ENCODE measurements at places on chromosomes 5 and 9.
A peak's percentile ranks its signal among the peaks of the same experiment; 100 is the strongest.

GRCh38 chr9:89654025-89654662 lies 49.3 kb downstream of the GADD45G start:
- H3K27ac ChIP-seq: no peak overlapping the region
- no peaks in the 10 kb centered on the region for H3K27me3 ChIP-seq
- DNase-seq: no peak

DNA sequence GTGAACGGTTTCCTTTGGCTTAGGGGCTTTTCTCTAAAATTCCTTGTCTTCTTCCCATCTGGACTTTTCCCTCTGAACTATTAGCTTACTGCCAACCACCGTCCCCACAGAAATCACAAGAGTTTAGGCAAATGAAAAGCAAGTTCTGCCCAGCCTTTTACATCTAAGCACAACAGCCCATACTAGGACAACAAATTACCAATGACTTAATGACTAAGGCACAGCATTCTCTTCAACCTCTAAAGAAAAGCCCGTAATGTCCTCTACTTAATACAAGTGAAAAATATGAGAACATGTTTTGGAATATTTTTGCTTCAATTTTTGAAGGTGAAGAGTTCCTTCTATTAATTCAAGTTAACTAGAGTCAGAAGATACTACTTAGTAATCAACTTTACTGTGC lies 1.2 kb downstream of the ZBTB5 start:
- no peaks in the 10 kb centered on the region for H3K27me3 ChIP-seq
- no peaks in the 10 kb centered on the region for H3K36me3 ChIP-seq
- no peak for DNase-seq
- H3K27ac ChIP-seq: peak overlapping the region; percentile 99
- H3K4me3 ChIP-seq: peak overlapping the region; percentile 80

- no peak for DNase-seq
- no peak overlapping the region for H3K4me3 ChIP-seq
- H3K27me3 ChIP-seq: no peaks in the 10 kb centered on the region
- H3K36me3 ChIP-seq: no peaks in the 10 kb centered on the region
- no peak overlapping the region for H3K27ac ChIP-seq
Observed at GRCh38 chr5:149073213-149073612, 10.4 kb upstream of the SH3TC2 start.

DNA sequence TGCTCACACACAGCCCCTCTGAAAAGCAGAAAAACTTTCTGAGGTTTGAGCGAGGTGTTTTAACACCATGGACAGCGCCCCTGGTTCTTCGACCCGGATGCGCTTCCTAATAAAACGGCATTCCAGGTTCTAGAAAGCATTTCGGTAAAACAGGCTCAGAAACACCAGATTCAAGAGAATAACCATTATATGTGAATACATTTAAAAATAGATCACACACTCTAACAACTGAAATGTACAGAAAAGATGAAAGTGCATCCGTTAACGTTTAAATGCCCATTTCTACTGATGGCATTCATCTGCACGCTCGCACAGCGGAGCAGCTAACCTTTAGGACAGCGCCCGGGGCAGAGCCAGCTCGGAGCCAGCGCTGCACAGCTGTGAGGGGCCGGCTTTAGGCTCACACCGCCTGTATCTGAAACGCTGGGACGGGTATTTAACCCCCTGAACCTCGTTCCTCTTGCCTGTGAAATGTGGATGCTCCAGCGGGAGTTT lies 26.3 kb upstream of the TENT4A start:
- H3K4me1 ChIP-seq: peaks cover 3% of the 10 kb centered on the region
- no peaks in the 10 kb centered on the region for H3K36me3 ChIP-seq
- no peaks in the 10 kb centered on the region for H3K27me3 ChIP-seq
- no peak overlapping the region for H3K4me3 ChIP-seq
- DNase-seq: no peak

DNA sequence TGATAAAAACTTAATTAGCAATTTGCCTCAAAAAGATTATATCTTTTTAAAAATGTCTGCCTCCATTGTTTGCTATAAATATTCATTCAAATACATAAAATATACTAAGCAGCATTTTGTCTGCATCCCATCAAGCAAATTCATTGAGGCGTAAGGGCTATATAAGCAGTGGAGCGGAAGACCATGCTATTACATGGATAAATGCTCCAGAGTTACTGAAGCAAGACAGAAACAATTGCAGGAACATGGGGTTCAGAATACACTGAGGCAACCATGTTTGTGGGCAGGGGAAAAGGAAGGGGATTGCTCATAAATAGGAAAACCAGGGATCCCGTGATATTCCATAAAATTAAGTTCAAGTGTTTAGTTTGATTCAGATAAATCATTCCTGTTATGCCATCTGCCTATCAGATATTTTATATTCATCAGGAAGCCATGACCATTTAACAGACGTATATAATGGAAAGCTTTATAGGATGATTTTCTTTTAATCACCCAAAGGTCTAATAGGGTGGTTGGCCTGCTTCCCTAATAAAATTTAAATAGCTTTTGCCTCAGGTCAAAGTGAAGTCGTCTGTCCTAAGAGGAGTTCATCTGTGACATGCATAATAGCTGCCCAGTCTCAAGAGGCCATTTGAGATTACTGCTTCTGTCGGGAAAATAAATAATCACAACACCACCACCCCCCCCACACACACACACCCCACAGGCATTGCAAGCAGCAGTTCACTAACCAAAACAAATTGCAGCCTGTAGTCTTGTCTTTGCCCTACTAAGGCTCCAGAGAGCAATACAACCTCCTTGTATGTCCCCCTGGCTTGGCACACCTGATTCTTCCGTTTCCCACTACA lies 105.2 kb downstream of the RASEF start:
- DNase-seq: no peak
- no peaks in the 10 kb centered on the region for H3K4me1 ChIP-seq
- no peak overlapping the region for H3K27ac ChIP-seq
- no peaks in the 10 kb centered on the region for H3K36me3 ChIP-seq
- H3K4me3 ChIP-seq: no peak overlapping the region
- H3K27me3 ChIP-seq: no peaks in the 10 kb centered on the region

DNA sequence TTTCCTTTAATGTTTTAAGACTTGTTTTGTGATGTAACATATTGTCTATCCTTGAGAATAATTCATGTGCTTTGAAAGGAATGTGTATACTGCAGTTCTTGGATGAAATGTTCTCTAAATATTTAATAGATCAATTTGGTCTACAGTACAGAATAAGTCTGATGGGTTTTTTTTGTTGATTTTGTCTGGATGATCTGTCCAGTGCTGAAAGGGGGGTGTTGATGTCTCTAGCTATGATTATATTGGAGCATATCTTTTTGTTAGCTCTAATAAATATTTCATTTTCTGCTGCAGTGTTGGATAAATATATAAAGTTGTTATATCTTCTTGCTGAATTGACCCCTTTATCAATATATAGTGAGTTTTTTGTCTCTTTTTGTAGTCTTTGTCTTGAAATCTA lies 269.9 kb upstream of the TUSC1 start:
- H3K27me3 ChIP-seq: no peaks in the 10 kb centered on the region
- no peak overlapping the region for H3K27ac ChIP-seq
- no peaks in the 10 kb centered on the region for H3K4me1 ChIP-seq
- no peak overlapping the region for H3K4me3 ChIP-seq
- DNase-seq: no peak

GRCh38 chr5:140567136-140567818 lies 2.6 kb downstream of the SLC35A4 start:
- H3K4me3 ChIP-seq: no peak overlapping the region
- no peak overlapping the region for H3K27ac ChIP-seq
- no peak for DNase-seq
- peaks cover 6% of the 10 kb centered on the region for H3K4me1 ChIP-seq
- H3K27me3 ChIP-seq: no peaks in the 10 kb centered on the region

DNA sequence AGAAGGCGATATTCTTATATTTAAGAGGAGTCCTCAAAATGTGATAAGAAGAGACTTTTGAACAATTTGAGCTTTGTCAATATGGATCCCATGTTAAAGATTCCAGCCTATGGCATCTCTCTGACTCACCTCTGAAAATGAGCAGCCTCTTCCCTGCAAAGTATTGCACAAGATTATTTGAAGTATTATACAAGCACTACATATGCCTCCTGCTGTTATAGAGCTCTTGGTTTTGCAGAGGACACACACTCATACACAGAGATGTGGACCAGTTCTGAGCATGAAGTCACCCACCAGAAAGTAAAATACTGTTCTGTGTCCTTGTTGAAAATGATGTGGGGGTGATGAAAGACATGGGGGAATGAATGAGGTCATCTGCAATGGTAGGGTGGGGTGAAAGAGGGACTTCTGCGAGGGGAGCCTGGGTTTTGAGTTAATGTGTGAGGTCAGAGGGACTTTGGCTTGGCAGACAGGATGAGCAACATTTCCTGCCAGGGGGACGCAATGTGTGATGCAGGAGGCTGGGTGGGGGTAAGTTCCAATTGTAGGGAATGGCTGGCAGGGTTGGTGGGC lies 25.8 kb downstream of the FBXL7 start:
- no peak for DNase-seq
- no peaks in the 10 kb centered on the region for H3K36me3 ChIP-seq
- H3K4me3 ChIP-seq: no peak overlapping the region
- no peaks in the 10 kb centered on the region for H3K27me3 ChIP-seq
- H3K4me1 ChIP-seq: no peaks in the 10 kb centered on the region
- no peak overlapping the region for H3K27ac ChIP-seq

DNA sequence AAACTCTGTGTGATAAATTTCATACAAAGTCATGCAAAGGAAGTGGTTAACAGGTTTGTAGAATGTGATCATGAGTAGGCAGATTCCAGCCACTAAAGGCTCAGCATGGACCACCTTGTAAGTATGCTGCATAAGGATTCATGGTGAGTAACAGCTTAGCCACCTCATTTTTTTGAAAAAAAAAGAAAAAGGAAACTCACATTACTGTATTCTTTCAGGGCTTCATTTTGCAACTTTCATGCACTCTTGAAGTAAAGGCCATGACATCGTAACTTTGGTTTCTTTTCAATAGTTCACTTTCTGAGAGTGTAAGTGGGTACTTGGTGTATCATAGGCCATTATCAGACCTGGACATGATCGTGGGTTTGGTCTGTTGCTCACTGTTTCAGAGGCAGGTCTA lies 175.1 kb downstream of the PCSK1 start:
- H3K4me3 ChIP-seq: no peak overlapping the region
- no peaks in the 10 kb centered on the region for H3K36me3 ChIP-seq
- no peak for DNase-seq
- H3K27me3 ChIP-seq: no peaks in the 10 kb centered on the region
- no peaks in the 10 kb centered on the region for H3K4me1 ChIP-seq
- H3K27ac ChIP-seq: no peak overlapping the region

DNA sequence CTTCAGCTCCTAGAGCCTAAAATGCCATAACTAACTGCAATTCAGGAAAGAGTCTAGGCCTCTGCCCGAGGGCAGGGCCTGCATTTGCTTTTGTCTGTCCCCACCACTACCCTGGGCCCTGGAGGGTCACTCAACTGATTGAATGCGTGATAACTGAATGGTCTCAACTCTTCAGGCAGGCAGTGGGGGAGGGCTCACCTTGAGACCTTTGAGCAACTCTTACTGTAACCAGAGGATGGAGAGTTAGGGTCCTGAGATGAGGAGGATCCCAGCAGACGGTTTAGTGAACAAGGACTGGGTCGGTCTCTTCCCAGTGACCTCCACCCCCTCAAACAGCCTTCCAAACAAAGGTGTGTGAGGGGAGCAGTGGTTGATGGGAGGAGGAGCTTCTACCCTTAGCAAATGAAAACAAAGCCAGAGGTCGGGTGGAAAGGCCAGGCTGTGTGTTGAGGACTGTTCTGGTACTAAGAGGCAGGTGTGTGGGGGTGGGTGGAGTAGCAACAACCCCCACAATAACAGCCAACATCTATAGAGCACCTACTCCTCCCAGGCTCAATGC lies 59.4 kb downstream of the CXXC5 start:
- no peak overlapping the region for H3K27ac ChIP-seq
- no peaks in the 10 kb centered on the region for H3K27me3 ChIP-seq
- H3K4me1 ChIP-seq: no peaks in the 10 kb centered on the region

GRCh38 chr5:33612386-33612785 lies 171.6 kb downstream of the TARS1 start:
- no peak overlapping the region for H3K27ac ChIP-seq
- H3K4me3 ChIP-seq: no peak overlapping the region
- H3K36me3 ChIP-seq: no peaks in the 10 kb centered on the region
- no peaks in the 10 kb centered on the region for H3K4me1 ChIP-seq
- no peaks in the 10 kb centered on the region for H3K27me3 ChIP-seq
- DNase-seq: no peak

- no peak overlapping the region for H3K4me3 ChIP-seq
- no peaks in the 10 kb centered on the region for H3K4me1 ChIP-seq
- DNase-seq: no peak
- no peaks in the 10 kb centered on the region for H3K27me3 ChIP-seq
- H3K27ac ChIP-seq: no peak overlapping the region
Observed at GRCh38 chr9:120306088-120306487, 273.9 kb downstream of the CDK5RAP2 start.

DNA sequence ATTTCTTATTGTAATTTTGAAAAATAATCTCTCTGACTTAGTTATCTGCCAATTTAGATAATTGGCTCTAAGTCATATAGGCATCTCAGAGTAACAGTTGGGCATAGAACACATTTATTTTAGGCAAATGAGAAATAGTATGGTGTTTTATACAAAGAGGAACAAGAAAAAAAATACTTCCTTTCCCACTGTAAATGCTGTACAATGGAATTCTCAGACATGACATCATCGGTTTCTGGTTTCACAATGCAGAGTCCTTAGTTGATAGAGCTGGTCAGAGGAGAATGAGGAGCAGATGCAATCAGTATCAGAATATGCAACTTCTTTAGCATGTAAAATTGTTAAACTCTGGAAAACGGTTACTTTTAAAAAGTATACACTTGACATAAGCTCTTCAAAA lies 49.4 kb downstream of the PLK2 start:
- H3K4me1 ChIP-seq: no peaks in the 10 kb centered on the region
- H3K36me3 ChIP-seq: no peaks in the 10 kb centered on the region
- no peak overlapping the region for H3K4me3 ChIP-seq
- H3K27ac ChIP-seq: no peak overlapping the region
- DNase-seq: no peak
- H3K27me3 ChIP-seq: no peaks in the 10 kb centered on the region

DNA sequence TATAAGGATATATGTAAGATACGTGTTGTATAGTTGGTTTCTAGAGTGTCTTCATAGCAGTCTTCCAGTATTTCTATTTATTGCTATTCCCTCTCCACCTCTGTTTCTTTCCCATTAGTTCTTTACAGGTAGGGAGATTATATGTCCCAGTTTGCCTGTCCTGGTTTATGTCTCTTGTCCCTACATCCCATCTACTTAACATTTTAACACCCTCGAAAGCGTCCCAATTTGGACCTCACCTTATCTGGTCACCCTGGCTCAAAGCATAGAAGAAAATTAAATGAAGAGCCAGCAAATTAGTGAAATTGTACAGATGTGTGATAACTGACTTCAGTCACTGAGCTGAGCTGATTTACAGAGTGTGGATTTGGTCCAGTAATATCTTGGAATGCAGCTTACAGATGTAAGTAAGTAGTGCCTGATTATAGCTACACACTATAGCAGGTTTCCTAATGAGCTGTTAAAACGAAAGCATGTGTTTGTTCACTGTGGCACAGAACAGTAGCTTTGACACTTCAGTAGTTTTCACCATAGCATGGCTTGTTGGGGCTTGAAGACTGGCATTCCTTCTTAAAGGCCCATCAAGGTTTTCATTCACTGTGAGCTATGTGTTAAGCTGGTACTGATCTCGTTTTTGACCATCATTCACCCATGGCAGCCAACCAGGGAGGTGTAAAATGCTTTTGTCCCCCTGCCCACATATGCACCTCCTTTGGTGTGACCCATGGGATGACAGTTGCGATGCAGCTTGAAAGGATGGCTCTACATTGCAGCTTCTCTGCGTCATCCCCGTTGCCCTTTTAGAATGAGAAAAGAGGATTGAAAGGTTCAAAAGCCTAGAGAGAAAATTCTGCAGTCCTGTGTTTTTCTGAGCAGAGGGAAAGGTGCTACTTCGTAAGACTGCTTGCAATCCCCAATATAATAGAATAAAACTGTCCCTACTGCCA lies 192.1 kb upstream of the DMRT1 start:
- H3K36me3 ChIP-seq: no peaks in the 10 kb centered on the region
- H3K27ac ChIP-seq: no peak overlapping the region
- no peak for DNase-seq
- H3K4me1 ChIP-seq: peaks cover 3% of the 10 kb centered on the region
- H3K4me3 ChIP-seq: no peak overlapping the region
- H3K27me3 ChIP-seq: no peaks in the 10 kb centered on the region
